ENCODE measurements at places on chromosomes 6 and 20.

DNA sequence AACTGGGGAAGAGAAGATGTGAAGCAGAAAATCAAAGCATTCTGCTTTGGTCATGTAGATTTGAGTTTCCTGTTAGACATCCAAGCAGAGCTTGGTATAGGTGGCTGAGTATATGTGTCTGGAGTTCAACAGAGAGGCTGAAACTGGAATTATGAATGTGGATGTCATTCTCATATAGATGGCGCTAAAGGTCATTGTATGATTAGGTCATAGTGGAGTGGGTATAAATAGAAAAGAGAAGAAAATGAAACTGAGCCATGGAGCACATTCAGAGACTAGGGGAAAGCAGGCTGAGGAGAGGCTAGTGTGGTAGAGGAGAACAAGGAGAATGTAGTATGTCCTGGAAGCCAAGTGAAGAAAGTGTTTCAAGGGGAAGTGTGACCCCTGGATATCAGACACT is 295.6 kb upstream of the PLN start:
- no peak for DNase-seq

DNA sequence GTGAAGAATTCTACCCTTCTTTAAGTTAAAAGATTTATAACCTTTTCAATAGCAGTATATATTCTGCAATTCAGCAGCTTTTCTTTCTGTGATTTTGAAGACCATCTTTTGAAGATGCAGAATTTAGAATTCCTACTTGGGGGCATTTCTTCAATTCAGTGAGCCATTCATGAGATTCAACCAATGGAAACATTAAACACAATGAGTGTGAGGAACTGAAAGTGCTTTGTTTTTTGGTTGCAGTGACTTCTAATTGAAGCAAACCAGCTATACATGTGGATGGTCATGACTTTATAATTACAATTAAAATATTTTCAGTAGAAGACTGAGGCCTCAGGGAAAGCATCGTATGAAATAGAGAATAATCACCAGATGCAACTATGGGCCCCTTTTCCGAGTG is 108.3 kb downstream of the CARMIL1 start:
- no peak for DNase-seq

DNA sequence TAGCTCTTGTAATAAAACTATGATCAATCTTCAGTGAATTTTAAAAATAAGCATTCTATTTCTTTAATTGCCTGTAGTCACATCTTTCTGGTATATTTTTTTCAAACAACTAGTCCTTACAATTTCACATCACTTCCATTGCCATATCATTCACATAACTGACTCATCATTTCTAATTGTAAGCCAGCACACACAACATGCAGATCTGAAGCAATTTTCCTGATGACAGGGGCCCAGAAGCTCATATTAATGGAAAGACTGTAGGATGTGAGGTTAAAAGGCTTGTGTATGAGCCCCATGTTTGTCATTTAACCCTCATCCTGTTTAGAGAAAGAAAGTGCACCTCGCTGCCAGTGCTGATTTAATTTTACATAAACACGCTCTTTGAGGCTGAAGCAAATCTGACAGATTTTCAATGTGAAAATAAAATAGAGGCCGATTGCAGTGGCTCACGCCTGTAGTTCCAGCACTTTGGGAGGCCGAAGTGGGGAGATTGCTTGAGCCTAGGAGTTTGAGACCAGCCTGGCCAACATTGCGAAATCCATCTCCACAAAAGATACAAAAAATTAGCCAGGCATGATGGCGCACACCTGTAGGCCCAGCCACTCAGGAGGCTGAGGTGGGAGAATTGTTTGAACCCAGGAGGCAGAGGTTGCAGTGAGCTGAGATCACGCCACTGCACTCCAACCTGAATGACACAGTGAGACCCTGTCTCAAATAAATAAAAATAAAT is 40.1 kb upstream of the LTV1 start:
- DNase-seq: no peak

GRCh38 chr6:50236164-50236563 is 186.4 kb upstream of the DEFB112 start:
- DNase-seq: no peak

DNA sequence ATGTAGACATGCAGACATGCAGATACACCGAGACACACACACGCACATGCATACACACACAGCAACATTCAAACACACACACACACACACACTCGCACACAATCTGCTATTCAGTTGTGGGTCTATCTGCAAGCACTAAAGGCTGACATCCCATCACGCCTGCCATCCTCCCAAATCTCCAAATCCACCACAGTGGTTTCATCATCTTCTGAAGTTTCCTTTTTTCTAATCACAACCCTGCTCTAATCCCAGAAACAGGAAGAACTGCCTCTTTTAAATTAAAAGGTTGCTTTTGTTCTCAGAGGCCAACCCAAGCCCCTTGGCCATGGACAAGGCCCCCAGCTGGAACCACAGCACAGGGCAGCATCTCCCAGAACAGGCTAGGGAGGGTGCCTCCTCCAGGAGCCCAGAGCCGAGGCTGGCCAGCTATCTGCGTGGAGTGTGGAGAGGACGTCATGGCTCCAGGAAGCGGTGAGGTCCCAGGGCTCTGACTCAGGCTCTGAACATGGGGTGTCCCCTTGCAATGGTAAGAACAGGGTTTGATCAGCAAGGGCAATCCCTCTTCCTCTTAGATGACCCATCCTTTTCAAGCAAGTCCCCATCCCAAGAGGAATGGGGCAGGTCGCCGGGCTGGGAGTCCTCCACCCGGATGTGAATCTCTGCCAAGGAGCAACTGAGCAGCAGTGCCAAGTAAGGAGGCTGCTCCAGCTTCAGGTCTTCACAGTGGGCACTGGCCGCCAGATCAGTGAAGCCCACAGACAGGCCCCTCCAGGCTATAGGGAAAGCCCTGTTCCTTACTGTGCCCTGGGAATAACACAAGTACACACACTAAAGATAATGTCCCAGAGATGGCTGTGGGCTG is 14.7 kb downstream of the FOXF2 start:
- DNase-seq: no peak

DNA sequence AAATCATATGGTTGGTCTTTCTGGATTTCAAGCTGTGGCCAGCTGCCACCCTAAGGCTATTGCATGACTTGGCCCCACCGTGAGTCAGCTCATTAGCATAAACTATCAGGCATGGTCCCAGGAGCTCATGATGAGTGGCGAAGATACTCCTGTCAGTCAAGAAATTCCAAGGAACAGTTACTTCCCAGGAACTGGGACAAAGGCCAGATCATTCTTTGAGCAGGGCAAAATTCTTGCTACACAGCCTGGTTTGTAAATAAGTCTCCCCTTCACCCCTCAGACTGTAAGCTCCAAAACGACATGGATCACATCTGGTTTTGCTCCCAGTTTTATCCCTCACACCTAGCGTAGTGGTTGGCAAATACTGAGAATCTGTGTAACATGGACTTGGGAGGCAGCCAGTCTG is 33.0 kb upstream of the KIAA1586 start:
- DNase-seq: no peak

All from NCI-H748 treated with DMSO at 0.1 percent for 48 hours (cell line).